GM23248 (cell line): ENCODE measurements at places on chromosomes 3 and 15.

- DNase-seq = no peak
Measured at GRCh38 chr3:87052499-87053260, 61.7 kb upstream of the VGLL3 start.

DNA sequence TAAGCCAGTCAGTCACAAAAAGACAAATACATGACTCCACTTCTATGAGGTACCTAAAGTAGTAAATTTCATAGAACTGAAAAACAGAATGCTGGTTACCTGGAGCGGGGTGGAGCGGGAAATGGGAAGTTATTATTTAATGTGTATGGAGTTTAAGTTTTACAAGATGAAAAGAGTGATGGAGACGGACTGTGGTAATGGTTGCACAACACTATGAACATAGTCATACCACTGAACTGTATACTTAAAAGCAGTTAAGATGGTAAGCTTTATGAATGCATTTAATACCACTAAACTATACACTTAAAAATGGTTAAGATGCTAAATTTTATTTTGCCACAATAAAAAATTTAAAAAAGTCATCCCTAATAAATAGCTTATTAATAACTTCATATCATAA is 23.2 kb downstream of the SFMBT1 start:
- DNase-seq = no peak

GRCh38 chr3:42839616-42840015 is 30.4 kb downstream of the ACKR2 start:
- peak; percentile 84 for DNase-seq

- DNase-seq = no peak
Measured at GRCh38 chr15:70252056-70252950, 154.6 kb upstream of the TLE3 start.

- peak; percentile 15 for DNase-seq
Measured at GRCh38 chr15:94298364-94298763, 67.0 kb downstream of the MCTP2 start.

DNA sequence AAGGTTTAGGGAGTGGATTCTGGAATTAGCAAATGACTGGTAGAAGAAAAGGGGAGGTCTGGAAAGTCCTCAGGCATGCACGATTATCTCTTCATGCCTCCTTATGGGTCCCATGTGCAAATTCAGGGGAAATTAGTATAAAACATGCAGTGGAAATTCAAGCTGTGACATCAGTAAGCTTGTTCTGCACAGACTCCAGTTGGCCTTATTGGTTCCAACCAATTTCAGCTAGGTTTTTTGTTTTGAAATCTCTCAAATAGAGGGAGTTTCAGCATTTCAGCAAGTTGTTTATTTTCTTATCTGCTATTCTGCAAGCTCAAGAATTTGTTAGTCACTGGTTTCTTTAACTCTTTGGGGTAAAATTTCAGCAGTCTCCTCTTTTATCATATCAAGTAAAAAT is 774 bp upstream of the TMCO5A start:
- DNase-seq = peak; percentile 38

DNA sequence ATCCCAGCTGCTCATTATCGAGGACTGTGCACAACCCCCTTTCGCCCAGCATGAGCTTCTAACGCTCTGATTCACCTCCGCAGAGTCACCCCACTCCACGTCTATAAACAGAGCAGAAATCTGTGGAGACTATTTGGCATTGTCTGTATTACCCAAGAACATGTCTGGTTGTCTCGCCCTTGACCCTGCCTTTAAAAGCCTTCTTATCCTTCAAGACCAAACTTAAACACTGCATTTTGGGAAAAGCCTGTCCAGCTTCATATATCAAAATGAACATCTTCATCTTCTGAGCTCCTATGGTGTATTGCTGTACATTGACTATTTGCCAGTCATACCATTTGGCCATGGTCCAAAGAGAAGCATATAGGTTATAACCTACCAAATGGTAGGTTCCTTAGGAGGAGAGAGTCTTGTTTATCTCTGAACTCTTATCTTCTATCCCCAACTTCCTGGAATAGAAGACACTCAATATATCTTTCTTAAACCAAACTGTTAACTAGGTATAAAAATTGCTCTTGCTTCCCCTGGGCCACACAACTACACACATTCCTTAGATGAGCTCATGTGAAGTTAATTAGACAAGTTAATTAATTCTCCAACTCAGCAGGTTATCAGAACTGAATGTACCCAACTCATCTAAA is 90.1 kb downstream of the FBN1 start:
- peak; percentile 97 for DNase-seq

GRCh38 chr3:124650798-124651197 is 79.5 kb upstream of the UMPS start:
- DNase-seq = no peak
